Activated naive CD8-positive, alpha-beta T cell treated with anti-CD3 and anti-CD28 coated beads for 36 hours (primary cell): ENCODE measurements at places on chromosomes 5 and 9. TPM values are rescaled to one million over a fixed set of nuclear protein-coding genes. Genes with fewer than 3 reads are reported as not detected.
A peak's percentile ranks its signal among the peaks of the same experiment; 100 is the strongest.

GRCh38 chr9:75231167-75231566 lies 142.9 kb downstream of the OSTF1 start:
- H3K4me3 ChIP-seq, result no peak overlapping the region
- no peaks in the 10 kb centered on the region for H3K27me3 ChIP-seq
- no peak overlapping the region for H3K27ac ChIP-seq

DNA sequence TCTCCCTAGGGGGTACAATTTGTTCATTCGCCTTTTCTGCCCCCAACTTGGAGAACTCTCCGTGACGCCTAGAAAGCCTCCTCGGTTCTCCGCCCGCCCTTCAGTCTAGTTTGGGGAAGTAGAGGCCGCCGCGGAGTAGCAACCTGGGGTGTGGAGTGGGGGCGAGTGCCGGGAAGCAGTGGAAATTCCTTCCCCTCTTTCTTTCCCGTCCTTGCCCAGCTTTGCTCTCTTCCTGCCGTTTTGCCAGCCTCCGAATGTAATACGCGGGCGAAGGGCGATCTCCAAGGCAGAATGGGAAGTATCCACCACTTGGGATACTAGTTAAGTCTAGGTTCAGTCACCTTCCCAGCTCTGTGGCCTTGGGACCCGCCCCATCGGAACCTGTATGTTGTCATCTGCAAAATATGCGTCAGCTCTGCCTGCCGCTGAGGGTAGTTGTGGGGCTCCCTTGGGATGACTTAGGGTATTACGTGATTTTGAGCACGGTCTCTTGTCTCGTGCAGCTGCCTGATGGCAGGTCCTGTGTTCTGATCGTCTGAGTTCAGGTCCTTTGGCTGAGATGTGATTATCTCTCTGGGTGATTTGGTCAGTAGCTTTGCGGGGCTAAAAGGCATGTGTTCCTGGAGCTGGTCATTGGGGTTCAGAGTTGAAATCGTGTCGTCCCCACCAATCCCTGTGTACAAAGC lies 724 bp downstream of the PAM start:
- peak overlapping the region; percentile 97 for H3K4me3 ChIP-seq
- H3K27me3 ChIP-seq, result peaks cover 23% of the 10 kb centered on the region
- peaks cover 21% of the 10 kb centered on the region for H3K36me3 ChIP-seq
- DNase-seq, result peak; percentile 78

DNA sequence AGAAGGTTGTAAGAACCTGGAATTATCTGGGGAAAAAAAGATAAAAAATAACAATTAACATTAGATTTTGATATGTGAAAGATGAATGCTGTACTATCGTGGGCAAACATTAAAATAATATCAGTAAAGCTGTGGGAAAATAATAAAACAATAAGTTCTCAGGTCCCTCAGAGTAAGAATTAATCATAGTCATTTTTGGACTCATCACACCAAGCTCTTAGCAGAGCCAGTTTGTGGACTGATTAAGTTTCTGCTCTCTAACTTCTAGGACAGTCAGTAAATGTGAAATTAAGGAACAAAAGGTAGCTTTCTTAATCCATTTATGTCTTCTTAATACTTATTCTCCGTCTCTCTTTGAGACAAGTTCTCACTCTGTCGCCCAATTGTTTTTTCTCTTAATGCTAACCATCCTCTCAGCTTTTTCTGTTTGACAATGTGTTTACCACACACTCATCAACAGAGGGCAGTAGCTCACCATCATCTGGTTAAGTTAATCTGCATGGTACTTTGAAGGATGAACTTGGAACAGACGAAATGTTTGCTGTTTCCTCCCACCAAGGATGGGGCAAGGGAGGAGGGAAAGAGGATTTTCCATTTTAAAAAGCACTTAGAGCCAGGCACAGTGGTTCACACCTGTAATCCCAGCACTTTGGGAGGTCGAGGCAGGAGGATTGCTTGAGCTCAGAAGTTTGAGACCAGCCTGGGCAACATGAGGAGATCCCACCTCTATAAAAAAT lies 5.3 kb upstream of the ACO1 start:
- peak; percentile 31 for DNase-seq
- peak overlapping the region; percentile 15 for H3K4me3 ChIP-seq

- peaks cover 16% of the 10 kb centered on the region for H3K36me3 ChIP-seq
- no peak for DNase-seq
- H3K27ac ChIP-seq, result no peak overlapping the region
Measured at GRCh38 chr5:93995126-93995621, 253.8 kb upstream of the POU5F2 start.

DNA sequence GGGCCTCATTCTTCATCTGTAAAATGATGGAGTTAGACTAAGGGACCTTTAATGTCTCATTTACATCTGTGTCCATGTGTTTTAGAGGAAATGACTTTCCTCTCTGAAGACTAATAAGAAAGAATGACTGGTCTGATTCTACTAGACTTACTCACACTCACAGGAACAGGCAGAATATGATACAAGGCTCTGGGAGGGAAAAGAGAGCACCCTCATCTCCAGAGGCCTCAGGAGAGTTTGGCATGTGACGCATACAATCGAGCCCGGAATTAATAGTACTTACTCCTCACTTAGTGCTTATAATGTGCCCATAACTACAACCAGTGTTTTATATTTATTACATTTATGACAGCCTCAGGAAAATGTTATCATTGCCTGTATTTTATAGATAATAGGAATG lies 608.7 kb downstream of the KCTD16 start:
- H3K4me3 ChIP-seq, result no peak overlapping the region
- H3K36me3 ChIP-seq, result no peaks in the 10 kb centered on the region
- H3K4me1 ChIP-seq, result no peaks in the 10 kb centered on the region
- no peak overlapping the region for H3K27ac ChIP-seq
- H3K27me3 ChIP-seq, result no peaks in the 10 kb centered on the region

GRCh38 chr9:125807079-125807478 lies 59.9 kb downstream of the PBX3 start:
- peaks cover 3% of the 10 kb centered on the region for H3K36me3 ChIP-seq
- no peaks in the 10 kb centered on the region for H3K27me3 ChIP-seq
- no peak for DNase-seq
- no peaks in the 10 kb centered on the region for H3K4me1 ChIP-seq

- no peak overlapping the region for H3K4me3 ChIP-seq
- no peak for DNase-seq
- no peaks in the 10 kb centered on the region for H3K4me1 ChIP-seq
- H3K27me3 ChIP-seq, result no peaks in the 10 kb centered on the region
- no peaks in the 10 kb centered on the region for H3K36me3 ChIP-seq
- no peak overlapping the region for H3K27ac ChIP-seq
Measured at GRCh38 chr5:173451651-173452050, 123.4 kb upstream of the STC2 start.

- H3K27me3 ChIP-seq, result no peaks in the 10 kb centered on the region
- no peak overlapping the region for H3K4me3 ChIP-seq
- no peak overlapping the region for H3K27ac ChIP-seq
- no peak for DNase-seq
- no peaks in the 10 kb centered on the region for H3K4me1 ChIP-seq
Measured at GRCh38 chr5:107812570-107813141, 141.9 kb upstream of the EFNA5 start.

DNA sequence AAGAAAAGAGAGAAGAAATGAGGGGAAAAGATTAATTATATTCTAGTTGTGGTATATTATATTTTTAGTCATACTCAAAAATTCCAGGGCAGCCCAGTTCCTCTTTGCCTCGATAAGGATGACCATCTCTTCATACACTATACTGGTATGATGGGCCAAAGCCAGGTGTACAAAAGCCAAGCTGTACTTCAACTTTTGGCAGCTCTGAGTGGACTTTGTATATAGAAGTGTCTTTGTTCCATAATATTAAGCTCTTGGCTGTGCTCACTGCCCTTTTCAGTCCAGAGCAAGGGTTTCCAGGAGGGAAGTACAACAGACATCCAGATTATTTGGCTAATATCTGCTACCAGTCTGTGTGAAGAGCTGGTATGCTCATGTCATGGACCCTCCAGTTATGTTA lies 934.3 kb upstream of the CDH10 start:
- no peak overlapping the region for H3K4me3 ChIP-seq
- H3K36me3 ChIP-seq, result no peaks in the 10 kb centered on the region
- no peak for DNase-seq
- no peaks in the 10 kb centered on the region for H3K4me1 ChIP-seq
- no peak overlapping the region for H3K27ac ChIP-seq
- H3K27me3 ChIP-seq, result no peaks in the 10 kb centered on the region

DNA sequence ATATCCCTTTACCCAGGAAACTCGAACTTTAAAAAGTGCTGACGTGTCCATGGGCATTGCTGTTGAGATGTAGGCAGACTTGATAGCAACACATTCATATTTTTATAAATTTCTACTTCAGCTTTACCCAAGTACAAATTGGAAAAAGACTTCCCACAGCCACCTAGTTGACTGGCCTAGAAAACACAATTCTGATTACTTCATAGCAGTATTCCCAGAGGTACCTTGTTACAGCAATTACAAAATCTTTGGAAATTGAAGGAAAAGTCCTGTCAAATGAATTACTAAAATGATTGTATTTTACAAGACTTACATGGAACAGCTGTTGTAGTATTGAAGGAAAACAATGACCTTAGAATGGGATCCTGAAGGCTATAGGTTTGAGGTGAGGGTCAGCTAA lies 130.7 kb upstream of the NREP start:
- no peaks in the 10 kb centered on the region for H3K36me3 ChIP-seq
- no peak for DNase-seq
- H3K27me3 ChIP-seq, result no peaks in the 10 kb centered on the region
- no peak overlapping the region for H3K27ac ChIP-seq
- H3K4me1 ChIP-seq, result no peaks in the 10 kb centered on the region
- no peak overlapping the region for H3K4me3 ChIP-seq

DNA sequence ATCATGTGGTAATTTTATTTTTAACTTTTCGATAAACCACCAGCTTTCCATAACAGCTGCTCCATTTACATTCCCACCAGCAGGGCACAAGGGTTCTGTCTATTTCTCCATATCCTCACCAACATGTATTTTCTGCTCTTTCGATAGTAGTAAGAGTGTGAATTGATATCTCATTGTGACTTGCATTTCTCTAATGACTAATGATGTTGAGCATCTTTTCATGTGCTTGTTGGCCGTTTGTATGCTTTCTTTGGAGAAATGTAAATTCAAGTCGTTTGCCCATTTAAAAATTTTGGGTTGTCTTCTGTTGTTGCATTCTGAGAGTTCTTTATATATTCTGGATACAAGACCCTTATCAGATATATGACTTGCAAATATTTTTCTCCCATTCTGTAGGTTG lies 45.9 kb downstream of the PSD2 start:
- peaks cover 12% of the 10 kb centered on the region for H3K4me1 ChIP-seq
- no peak for DNase-seq
- no peak overlapping the region for H3K27ac ChIP-seq
- no peaks in the 10 kb centered on the region for H3K36me3 ChIP-seq

DNA sequence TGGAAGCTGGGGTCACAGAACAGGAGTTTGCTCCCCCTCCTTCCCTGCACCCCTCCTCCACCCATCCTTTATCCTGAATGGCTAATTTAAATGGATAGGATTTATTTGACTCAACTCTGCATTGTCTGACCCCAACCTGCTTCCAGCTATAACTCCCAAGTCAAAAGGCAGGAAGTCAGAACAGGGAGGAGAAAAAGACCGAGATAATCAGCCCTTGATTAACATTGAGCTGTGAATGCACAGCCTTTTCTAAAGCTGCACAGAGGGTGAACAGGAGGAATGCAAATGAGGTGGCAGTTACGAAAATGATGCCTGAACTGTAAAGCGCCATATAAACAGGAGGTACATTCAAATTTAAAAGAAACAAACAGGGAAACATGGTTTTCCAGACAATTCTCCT lies 152.8 kb downstream of the SPOCK1 start:
- no peak for DNase-seq
- H3K36me3 ChIP-seq, result no peaks in the 10 kb centered on the region
- no peaks in the 10 kb centered on the region for H3K27me3 ChIP-seq
- no peaks in the 10 kb centered on the region for H3K4me1 ChIP-seq
- no peak overlapping the region for H3K4me3 ChIP-seq

- H3K4me1 ChIP-seq, result no peaks in the 10 kb centered on the region
- H3K4me3 ChIP-seq, result no peak overlapping the region
- no peak for DNase-seq
- H3K27ac ChIP-seq, result no peak overlapping the region
Measured at GRCh38 chr5:148746826-148747535, 79.4 kb upstream of the ADRB2 start.

GRCh38 chr5:119290607-119291006 lies 65.2 kb upstream of the TNFAIP8 start:
- no peak for DNase-seq
- H3K4me3 ChIP-seq, result peak overlapping the region; percentile 45
- H3K27ac ChIP-seq, result peak overlapping the region; percentile 96
- H3K4me1 ChIP-seq, result peaks cover 73% of the 10 kb centered on the region

GRCh38 chr9:19748278-19749126 lies 40.3 kb downstream of the SLC24A2 start:
- H3K4me3 ChIP-seq, result no peak overlapping the region
- H3K36me3 ChIP-seq, result no peaks in the 10 kb centered on the region
- DNase-seq, result no peak
- H3K4me1 ChIP-seq, result no peaks in the 10 kb centered on the region
- no peaks in the 10 kb centered on the region for H3K27me3 ChIP-seq

DNA sequence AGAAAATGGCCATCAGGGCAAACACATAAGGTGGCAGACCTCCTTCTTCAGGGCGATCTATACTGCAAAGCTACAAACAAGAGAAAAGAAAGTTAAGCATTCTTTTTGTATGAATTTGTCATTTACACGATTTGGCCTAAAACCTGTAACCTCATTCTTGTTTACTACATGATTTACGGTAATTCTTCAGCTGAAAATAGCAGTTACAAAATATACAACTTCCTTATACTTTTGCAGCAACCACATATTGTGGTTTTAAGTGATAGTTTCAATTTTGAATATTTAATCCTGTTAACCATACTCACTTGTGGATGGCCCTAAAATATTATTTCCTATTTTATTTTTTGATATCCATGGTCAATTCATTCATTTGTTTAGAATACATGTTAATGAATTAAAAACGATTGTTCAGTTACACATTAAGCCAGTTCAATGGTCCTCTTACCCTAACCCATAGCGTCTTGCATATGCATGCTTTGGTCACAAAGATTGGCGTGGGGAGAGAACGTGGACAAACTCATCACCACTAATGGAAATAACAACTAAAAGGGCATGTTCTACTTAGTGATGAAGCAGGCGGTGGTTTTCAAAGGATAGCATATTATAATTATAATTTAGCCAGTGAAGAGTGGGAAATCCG lies 16.6 kb downstream of the TUT7 start:
- no peak for DNase-seq
- H3K4me3 ChIP-seq, result peak overlapping the region; percentile 70
- H3K27me3 ChIP-seq, result no peaks in the 10 kb centered on the region
- H3K4me1 ChIP-seq, result peaks cover 41% of the 10 kb centered on the region
- H3K27ac ChIP-seq, result peak overlapping the region; percentile 79

FAM78A gene
- 36.1 TPM for total RNA-seq

ZNF883 gene
- 2.1 TPM for total RNA-seq
